ENCODE measurements at places on chromosomes 13 and 19.

GRCh38 chr19:3336680-3337523 is 29.5 kb upstream of the NFIC start:
- peak; percentile 93 for DNase-seq

DNA sequence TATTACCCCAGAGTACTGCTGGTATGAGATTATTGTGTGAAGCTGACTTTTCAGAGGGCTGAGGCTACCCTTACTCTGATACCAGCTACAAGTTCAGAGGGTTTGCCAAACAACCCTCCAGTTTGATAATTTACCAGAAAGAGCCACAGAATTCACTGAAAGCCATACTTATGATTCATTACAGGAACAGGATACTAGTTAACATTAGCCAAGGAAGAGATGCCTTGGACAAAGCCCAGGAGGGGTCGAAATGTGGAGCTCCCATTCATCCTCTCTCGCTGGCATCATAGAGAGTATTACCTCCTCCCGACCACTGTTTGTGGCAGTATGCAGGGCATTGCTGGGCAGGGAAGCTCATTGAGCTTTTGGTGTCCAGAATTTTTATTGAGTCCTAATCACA is 364.3 kb downstream of the KCNRG start:
- DNase-seq: peak; percentile 61

GRCh38 chr13:49220036-49220855 is at the start of gene MLNR:
Gene MLNR (plus strand): TSS chr13:49220338. CDS start chr13:49220338, 0 bp downstream.
- no peak for DNase-seq

DNA sequence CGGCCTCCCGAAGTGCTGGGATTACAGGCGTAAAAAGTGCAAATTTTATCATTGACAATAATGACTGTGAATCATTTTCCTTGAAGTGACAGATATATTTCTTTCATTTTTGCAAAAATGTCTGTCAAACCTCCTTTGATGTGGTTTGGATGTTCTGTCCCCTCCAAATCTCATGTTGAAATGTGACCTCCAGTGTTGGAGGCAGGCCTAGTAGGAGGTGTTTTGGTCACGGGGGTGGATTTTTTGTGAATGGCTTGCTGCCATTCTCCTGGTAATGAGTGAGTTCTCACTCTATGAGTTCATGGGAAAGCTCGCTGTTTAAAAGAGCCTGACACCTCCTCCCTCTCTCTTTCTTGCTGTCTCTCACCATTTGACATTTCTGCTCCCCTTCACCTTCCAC is 5.5 kb upstream of the SLC1A6 start:
- DNase-seq: no peak

DNA sequence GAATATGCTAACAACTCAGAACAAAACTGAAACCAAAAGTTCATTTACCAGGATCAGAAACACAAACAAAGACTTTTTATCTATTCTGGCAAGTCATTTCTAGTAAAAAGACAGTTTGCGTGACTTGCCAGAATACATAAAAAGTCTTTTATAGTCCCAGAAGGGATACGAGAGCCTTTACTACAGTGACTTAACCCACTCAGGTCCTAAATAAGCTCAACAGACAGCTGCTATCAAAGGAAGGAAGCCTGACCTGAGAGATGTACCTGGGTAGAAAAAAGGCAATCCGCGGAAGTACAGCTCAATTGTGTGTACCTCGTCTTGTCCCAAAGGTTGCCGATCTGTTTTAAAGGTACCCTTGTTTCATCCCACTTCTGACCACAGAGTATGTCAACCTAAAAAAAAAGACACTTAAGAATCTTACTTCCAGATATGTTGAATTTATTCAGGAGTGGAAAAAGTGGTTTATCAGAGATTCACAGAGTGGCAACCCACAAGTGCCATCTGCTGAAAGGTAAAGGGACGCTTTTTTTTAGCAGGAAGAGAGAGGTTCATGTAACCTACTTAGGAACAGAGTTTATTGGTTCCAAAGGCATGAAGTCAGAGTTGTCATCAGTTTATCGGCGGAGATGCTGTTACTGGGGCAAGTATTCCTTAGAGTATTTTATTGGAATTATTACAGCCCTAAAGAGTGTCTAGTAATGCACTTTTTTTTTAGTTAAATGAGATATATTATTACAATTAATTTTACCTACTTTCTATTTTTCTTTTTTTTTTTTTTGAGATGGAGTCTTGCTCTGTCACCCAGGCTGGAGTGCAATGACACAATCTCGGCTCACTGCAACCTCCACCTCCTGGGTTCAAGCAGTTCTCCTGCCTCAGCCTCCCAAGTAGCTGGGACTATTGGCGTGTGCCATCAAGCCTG is 69.7 kb upstream of the C1QTNF9B start:
- peak; percentile 16 for DNase-seq

GRCh38 chr13:83666141-83666540 is 216.1 kb downstream of the SLITRK1 start:
- peak; percentile 1 for DNase-seq

DNA sequence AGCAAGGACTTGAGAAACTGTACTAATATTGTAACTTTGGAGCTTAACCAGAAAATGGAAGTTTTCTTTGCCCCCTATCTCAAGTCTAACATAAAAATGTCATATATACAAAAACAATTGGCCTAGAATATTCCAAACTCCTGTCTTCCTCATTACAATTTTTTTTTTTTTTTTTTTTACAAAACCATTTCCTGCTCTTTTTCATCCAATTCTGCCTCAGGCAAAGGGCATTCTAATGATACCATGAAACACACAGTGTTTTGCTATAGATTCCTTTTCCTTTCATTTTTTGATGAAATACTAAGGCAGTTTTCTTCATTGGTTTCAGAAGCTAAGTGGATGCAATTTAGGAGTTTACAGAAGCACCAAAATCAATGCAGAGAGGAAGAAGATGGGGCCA is 119.7 kb downstream of the LHFPL6 start:
- peak; percentile 74 for DNase-seq

- DNase-seq: no peak
Observed at GRCh38 chr13:102567857-102568256, 28.9 kb upstream of the TPP2 start.

DNA sequence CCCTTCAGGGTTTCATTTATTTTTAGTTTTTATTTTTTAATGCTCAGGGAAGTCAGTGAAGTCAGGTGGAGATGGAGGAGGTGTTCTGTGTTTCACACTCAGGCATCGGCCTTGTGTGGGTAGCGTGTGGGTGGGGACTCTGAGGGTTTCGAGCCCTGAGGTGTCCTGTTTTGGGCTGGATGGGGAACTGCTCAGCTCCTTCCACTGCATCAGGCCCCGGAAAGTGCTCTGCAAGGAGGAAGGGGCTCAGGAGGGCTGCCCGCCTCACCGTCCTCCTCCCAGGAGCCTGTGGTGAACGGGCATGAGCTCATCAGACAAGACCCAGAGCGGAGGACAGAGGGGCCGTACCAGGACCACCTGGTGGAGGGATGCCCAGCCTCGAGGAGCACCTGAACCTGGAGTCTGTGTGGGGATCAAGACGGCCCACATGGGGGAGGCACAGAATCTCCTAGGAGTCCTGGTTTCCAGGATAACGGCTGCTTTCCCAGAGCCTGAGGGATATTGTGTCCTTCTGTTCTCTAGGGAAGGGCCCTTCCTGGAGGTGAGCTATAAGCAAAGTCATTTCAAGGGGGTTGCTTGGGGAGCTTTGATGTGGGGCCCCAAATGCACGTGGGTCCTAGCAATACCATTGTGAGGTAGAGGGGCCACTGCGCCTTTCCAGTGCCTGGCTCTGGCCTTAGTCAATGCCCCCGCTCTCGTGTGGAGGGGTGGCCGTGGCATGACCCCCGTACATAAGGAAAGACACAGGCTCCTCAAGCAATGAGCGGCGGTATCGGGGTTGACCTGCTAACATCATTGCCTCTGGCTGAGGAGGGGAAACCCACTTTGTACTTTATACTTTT is 13.5 kb upstream of the GAS6 start:
- DNase-seq: no peak

DNA sequence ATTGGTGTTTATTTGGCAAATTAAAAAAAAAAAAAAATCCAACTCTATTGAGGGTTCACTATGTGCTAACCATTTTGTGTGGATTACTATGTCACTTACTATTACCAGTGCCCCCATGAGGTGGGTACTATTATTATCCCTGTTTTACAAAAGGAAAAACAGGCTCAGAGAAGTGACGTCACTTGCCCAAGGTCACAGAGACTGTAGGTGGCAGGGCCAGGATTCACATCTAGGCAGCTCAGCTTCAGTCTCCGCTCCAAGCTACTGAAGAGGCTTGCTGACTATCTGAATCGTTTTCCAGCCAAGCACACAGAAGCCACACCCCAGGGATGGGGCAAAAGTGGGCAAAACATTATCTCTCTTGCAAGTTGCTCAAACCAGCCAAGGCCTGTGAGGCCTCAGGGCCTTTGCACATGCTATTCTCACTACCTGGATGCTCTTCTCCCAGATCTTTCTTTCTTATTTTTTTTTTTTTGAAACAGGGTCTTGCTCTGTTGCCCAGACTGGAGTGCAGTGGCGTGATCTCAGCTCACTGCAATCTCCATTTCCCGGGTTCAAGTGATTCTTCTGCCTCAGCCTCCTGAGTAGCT is 4.8 kb upstream of the ANGPTL8 start:
- no peak for DNase-seq

- DNase-seq: no peak
Observed at GRCh38 chr13:85406269-85406975, 392.8 kb downstream of the SLITRK6 start.

- no peak for DNase-seq
Observed at GRCh38 chr13:111283991-111284390, 36.5 kb upstream of the TEX29 start.

DNA sequence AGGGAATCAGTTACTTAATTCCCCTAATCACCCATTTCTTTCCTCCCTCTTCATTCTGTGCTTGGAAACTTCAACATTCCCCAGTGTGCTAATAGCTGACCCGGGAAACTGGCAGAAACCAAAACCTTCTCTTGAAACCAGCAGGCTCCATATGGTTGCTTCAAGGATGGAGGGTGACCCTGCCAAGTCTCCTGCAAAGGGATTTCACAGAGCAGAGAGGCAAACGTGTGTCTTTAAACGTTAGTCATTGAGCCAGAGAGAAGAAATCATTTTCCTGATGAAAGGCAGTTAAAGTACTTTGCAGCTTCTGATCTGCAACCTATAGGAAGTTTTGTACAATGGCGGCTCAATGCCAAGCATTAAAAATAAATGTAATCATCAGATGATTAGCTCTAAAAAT is 220.9 kb downstream of the POU4F1 start:
- no peak for DNase-seq

DNA sequence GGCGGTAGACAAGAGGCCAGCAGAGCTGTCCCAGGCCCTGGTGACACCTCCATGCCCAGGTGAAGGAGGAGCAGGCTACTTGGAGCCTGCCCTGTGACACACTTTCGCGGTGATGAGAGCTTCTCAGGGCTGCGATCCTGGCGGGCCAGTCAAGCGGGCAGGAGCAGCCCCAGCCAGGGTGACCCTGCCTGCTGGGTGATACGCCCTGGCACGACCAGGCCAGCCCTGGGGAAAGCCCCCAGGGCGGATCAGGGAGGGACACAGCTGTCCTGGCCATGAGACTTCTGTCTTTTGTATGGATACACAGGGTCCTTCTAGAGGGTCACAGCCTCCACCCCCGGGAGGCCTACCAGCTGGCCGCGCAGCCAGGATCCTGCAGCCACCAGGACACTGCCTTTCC is 13.1 kb downstream of the DNM2 start:
- no peak for DNase-seq

- DNase-seq: no peak
Observed at GRCh38 chr13:42114278-42114677, 65.8 kb downstream of the DGKH start.

DNA sequence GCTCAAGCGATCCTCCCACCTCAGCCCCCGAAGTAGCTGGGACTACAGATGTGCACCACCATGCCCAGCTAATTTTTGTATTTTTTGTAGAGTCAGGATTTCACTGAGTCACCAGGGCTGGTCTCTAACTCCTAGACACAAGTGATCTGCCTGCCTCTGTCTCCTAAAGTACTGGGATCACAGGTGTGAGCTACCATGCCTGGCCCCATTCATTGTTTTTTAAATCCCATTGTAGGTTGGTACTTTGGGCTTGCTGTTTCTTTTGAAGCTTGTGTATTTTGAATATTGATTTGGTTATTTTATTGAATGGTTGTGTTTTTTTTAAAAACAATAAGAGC is 26.7 kb downstream of the ZMYM2 start:
- no peak for DNase-seq

- no peak for DNase-seq
Observed at GRCh38 chr13:48819899-48820298, 155.8 kb upstream of the FNDC3A start.

GRCh38 chr13:97858161-97858560 is 95.3 kb upstream of the IPO5 start:
- DNase-seq: no peak

GRCh38 chr19:21210037-21210621 is 68.3 kb downstream of the ZNF431 start:
- DNase-seq: no peak

- DNase-seq: no peak
Observed at GRCh38 chr19:12921047-12921446, 2.0 kb upstream of the SYCE2 start.

GRCh38 chr19:805166-805551 is 7.9 kb downstream of the PTBP1 start:
- DNase-seq: no peak

- no peak for DNase-seq
Observed at GRCh38 chr19:41844601-41845000, at the start of gene LYPD4. Gene LYPD4 (minus strand): TSS chr19:41844683. CDS start chr19:41839285, 5,398 bp downstream.

- DNase-seq: no peak
Observed at GRCh38 chr19:13007292-13008045, 12.2 kb downstream of the NFIX start.

DNA sequence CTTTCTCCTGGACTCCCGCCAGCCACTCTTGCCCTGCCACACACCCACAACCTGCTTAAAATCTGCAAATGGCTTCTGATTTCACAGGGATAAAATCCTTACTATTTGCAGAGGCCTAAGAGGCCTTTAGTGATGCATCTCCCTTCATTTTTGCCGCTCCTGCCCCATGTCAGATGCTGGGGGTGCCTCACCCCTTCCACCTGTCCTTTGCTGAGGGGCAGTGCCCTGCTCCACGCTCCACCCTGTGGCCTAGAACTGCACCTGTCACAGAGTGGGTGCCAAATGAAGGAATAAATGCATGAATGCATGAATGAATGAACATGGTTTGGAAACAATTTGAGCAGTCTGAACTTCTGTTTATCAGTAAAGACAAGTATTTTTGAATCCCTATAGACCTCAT is 34.1 kb upstream of the UQCRFS1 start:
- no peak for DNase-seq

GRCh38 chr19:16222806-16223205 is 25.1 kb downstream of the AP1M1 start:
- DNase-seq: peak; percentile 16

DNA sequence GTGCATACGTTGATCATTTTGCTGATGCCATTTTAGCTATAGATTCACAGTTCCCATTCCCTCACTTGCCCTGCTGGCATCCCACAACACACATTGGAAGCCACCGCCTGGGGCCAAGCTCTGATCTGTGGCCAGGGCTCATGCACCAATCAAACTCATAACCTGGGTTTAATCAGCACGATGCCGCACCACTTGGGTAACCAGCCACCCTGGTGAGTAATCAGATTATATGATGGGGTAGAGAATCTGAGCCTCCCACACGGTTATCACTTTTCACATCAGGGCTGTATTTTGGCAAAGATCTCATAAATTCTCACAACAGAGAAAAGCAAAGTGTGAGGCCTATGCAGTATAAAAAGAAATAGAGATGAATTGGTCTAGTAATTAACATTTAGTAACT is 66.0 kb upstream of the TNFRSF19 start:
- peak; percentile 97 for DNase-seq

All from M059J (cell line).